Mammary epithelial cell (primary cell): ENCODE measurements at places on chromosomes 2 and 18. TPM values are rescaled to one million over a fixed set of nuclear protein-coding genes. Genes with fewer than 3 reads are reported as not detected.
A peak's percentile ranks its signal among the peaks of the same experiment; 100 is the strongest.

- DNase-seq, result no peak
Observed at GRCh38 chr18:49677762-49678413, 116.0 kb downstream of the LIPG start.

DNA sequence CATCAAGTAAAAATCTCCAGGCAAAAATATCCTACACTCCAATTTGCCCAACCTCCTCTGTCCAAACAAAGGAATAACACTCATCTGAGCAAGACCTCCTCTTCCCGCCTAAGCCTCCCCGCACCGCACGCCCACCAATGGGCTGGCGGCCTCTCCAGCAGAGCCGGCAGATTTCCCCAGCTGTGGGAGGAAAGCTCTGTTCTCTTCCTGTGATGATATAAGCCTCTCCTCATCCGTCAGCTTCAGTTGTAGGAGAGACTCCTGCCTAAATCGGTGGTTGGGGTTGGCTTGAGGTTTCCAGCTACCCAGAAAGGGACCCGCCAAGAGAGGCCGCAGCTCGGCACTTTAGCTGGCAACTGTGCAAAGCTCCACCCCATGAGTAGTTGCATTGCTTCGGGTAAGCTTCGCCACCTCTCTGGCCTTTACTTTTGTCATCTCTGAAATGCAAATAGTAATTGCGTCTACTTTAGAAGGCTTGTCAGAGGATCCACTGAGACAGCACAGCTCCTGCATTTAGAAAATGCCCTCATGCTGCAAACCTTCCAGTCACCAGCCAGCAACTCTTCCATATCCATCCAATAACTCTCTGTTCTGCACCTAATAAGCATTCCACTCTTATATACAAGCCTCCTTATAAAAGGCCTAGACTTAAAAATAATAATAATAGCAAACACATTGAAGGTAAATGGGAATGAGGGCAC lies 146.4 kb downstream of the MYT1L start:
- DNase-seq, result no peak

DNA sequence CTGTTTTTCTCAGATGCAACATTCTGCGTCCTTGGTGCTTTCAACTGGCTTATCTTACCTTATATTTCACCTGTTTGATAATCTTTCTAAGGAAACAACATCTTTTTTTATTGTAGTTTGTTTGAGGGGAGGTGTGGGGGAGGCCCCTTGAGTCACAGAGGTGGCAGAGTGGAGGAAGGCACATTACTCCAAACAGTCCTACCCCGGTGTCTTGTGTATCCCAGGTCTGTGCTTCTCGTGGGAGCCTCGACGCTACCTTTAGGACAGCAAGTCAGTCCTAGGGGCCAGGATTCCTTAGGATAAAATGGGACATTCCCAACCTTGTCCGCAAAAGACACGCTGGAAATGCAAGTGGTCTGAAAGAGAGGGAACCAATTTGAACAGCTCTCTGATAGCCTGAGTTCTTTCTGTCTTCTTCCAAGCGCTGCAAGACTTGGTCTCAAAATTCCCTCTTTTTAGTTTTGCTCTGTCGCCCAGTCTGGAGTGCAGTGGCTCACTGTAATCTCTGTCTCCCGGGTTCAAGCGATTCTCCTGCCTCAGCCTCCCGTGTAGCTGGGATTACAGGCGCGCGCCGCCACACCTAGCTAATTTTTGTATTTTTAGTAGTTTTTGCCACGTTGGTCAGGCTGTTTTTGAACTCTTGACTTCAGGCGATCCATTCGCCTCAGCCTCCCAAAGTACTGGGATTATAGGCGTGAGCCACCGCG lies 4.0 kb downstream of the GATA6 start:
- no peak for DNase-seq

DNA sequence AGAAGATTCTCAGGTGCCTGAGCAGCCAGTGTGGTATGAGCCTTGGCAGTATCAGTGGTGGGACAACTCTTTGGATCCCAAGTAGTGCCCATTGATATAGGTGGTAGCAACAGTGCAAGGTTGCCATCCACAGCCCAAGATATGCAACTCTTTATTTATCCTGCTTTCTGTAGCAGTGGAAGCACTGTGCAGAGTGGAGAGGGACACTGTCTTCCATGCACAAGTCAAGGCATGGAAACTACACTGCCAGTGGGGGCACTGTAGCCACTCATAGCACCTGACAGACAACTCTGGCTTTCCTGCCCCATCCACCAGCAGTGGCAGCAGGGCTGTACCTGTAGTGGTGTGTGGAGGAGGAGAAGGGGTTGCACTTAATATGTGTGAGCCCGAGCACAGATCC lies 409.6 kb upstream of the TMEFF2 start:
- DNase-seq, result no peak

- no peak for DNase-seq
Observed at GRCh38 chr2:26818972-26819371, 29.0 kb upstream of the DPYSL5 start.

GRCh38 chr18:44979748-44980147 lies 299.1 kb downstream of the SETBP1 start:
- DNase-seq, result no peak

- no peak for DNase-seq
Observed at GRCh38 chr2:31353179-31353578, 61.4 kb downstream of the XDH start.

- DNase-seq, result peak; percentile 94
Observed at GRCh38 chr2:237662671-237663093, 35.3 kb downstream of the LRRFIP1 start.

DNA sequence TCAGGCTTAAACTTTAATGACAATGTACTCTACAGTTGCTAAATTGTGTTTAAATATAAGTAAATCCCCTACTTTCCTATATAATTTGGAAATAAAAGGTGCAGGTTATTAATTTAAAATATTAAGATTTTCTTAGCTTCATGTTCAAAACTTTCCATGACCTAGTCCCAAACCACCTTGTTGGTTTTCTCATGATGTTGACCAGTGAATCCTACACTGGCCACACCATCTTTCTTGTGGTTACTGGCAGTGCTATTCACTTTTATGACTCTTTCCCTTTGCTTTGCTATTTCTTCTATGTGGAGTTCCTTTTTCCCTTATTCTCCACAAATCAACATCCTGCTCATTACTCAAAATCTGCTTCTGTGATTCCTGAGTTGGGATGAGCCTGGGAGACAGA lies 138.6 kb upstream of the NDUFV2 start:
- no peak for DNase-seq

GRCh38 chr2:172836347-172836821 lies 100.7 kb downstream of the RAPGEF4 start:
- peak; percentile 96 for DNase-seq

DNA sequence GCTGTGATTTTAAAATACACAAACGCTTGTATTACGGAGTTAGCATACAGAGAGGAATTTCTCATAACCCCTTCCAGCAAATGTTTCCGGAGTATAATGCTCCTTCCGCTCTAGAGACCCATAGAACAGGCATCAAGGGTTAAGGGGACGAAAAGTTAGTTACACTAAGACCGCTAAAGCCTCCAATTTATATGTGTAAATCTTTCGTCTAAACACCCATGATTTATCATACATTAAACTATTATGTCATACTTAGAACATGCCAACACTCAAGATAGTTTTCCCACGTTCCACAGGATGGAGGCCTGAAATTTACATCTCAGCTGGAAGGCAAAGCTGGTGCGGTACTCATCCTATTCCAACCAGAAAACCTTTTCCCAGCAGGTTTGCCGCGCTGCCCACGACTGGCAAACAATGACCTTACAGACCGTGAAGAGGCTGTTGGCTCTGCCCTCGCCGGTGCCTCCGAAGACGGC lies 650 bp downstream of the ORMDL1 start:
- no peak for DNase-seq

DNA sequence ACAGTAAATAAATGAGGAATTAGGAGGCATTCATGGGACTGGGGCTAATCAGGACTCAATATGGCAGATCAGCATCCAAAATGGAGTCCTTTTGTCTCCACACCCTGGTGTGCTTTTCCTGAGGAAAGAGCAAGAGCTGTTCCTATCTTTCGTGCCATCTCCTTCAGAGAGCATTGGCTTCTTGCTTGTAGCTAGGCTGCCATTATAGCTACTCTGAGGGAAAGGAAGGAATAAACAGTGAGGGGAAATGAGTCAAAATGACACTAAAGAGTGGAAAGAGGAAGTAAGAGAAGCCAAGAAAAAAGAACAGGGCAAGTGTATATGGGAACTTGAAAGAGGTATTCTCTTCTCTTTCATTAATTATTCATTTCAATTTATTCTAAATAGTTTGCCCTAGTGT lies 8.4 kb upstream of the NMI start:
- DNase-seq, result no peak

DNA sequence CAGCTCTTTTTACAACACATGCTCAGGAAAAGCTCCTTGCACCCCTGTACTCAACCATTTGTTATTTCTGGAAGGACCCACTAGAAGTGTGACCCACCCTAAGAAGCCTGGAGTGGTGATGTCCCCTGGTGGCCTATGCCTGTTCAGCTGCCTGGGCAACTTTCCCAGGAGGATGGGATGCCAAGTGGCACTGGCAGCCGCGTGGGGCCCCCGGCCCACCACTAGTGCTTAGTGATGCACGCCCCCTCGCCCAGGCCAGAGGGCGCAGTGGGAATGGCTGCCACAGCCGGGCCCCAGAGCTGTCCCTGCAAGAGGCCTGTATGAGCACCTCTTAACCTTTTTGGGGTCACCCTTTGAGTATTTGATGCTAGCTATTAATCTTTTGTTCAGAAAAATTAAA lies 18.1 kb downstream of the IMPA2 start:
- DNase-seq, result no peak

DNA sequence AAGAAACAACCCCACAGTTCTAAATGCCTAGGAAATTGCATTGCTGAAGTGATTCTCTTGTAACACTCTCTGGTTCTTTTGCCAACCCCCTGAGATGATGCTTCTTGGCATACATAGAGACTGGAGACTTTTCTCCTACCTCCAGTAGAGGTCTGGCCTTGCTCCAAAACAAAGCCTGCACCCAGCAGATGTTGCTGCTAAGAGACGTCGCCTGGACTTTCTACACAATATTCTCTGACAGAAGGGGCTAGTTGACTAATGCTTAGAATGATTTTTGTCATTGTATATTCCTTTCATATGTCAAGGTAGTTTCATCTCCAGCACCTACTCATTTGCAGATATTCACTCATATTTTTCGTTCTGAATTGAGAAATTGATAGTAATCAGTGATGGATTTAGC lies 24.6 kb downstream of the SOWAHC start:
- DNase-seq, result no peak

DNA sequence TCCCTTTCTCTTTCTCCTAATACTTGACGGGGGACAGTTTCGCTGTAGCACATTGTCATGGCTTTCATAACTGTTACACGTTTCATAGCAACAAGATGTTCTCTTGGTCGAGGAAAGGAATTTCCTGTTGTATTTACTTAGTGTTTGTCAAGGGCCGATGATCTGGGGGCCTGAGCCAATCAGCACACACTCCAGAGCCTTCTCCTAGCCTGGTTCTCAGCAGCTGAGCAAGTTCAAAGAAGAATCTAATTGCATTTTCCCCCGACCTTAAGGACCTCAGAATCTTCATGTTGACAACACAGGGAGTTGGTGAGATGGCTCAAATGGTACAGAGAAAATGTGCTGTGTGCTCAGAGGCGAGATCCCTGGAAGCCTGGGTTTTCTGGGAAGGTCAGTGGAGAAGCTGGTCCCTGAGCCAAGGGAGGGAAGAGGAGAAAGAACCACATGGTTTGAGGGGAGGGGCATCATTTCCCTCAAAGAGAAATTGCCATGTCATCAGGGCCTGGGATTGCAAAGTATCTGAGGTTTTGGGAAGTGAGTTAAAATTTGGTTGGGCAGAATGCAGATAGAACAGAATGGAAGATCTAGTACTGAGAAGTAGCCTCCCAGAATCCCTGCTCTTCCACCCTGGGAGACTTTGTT lies 76.9 kb upstream of the AGAP1 start:
- DNase-seq, result no peak

DNA sequence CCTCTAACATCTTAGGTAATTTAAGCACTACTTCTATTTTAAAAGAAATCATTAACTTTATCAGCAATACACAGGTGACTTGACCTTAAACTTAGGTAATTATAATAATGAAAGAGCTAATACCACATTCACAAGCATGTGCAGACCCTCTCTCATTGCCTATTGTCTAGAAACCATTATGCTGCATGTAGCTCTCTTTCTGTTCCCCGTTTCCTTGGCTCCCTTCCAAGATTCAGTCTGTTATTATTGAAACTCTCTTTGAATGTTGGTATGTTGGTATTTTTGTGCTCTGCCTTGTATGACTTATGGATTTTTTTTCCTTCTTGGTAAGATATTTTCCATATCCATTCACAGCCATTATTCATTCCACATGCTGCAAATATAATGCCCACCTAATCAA lies 201.2 kb downstream of the CDCA7 start:
- no peak for DNase-seq

GRCh38 chr2:238401551-238401950 lies 25.2 kb upstream of the ASB1 start:
- no peak for DNase-seq

GRCh38 chr2:23653326-23653725 lies 268.3 kb downstream of the KLHL29 start:
- no peak for DNase-seq

DNA sequence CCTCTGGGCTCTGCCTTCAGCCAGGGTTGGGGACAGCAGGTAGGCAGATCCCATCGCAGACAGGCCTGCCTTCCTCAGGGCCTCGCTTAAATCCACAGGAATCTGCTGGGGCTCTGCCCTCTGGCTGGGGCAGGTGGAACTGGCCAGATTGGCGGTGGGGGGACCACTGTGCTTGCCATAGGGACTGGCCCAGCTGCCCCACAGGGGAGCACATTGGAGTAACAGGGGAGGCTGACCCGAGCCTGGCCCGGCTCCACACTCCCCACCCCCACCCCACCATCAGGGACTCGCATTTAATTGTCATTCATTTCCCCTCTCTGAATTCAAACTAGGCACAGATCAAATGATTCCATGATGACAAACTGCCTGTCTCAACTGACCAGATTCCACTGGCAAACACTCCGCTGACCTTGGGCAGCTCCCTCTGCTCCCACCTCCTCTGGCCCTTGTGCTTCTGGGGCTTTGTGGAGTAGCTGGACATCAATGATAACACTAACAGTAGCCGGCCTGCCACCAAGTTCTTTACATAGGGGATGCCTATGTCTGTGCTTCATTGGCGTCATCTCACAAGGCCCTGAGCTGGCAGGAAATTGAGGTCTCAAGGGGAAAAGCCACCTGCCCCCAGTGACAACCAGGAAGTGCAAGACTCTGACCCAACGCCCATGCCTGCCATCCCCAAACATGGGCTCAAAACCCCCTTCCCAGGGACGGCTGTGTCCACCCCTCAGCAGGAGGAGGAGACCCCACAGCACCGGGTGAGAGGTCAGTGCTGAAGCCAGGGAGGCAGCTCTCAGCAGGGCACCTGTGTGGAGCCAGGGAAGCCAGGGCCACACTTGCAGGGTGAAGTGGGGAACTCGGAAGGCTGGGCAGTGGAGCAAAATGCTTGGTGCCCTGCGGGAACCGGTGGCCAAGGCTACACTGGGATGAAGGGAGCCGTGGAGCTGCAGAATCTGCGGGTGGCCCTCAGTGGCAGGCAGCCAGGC lies 2.1 kb upstream of the B3GNT7 start:
- no peak for DNase-seq

The MYO1B gene
- 128 TPM for polyA plus RNA-seq

The PID1 gene
- polyA plus RNA-seq, result 1.3 TPM

The SKOR2 gene
- polyA plus RNA-seq, result not detected

The CYP27C1 gene
- polyA plus RNA-seq, result 4.3 TPM

The TMEM247 gene
- polyA plus RNA-seq, result not detected

The KCNIP3 gene
- polyA plus RNA-seq, result 5.4 TPM

The POMC gene
- not detected for polyA plus RNA-seq

The DNAJC5G gene
- not detected for polyA plus RNA-seq

The FLACC1 gene
- polyA plus RNA-seq, result 0.12 TPM

The DHRS9 gene
- 0.36 TPM for polyA plus RNA-seq

The C2orf72 gene
- 0.49 TPM for polyA plus RNA-seq

The MEP1B gene
- not detected for polyA plus RNA-seq

The TSGA10 gene
- polyA plus RNA-seq, result 1.3 TPM
